Urinary bladder (tissue), 4 donors: ENCODE measurements at places on chromosomes 1 and 21. TPM values are rescaled to one million over a fixed set of nuclear protein-coding genes. Genes with fewer than 3 reads are reported as not detected.

BEST4 gene
- polyA plus RNA-seq = 0.30 TPM

CENPF gene
- polyA plus RNA-seq = 0.95 TPM

PGLYRP3 gene
- not detected for polyA plus RNA-seq

TEKT2 gene
- 0.13 TPM for polyA plus RNA-seq

OR6K3 gene
- polyA plus RNA-seq = not detected

C4BPA gene
- 0.91 TPM for polyA plus RNA-seq

DUSP10 gene
- 5.5 TPM for polyA plus RNA-seq

RXFP4 gene
- 0.18 TPM for polyA plus RNA-seq

GNL2 gene
- 27.1 TPM for polyA plus RNA-seq

AGT gene
- 6.6 TPM for polyA plus RNA-seq

PCSK9 gene
- 0.09 TPM for polyA plus RNA-seq

LRRC38 gene
- polyA plus RNA-seq = 0.98 TPM

ATAD3C gene
- polyA plus RNA-seq = 3.3 TPM

TRIM67 gene
- 0.08 TPM for polyA plus RNA-seq

ADAMTS4 gene
- polyA plus RNA-seq = 19.6 TPM

ATXN7L2 gene
- polyA plus RNA-seq = 4.0 TPM

TMOD4 gene
- polyA plus RNA-seq = 0.76 TPM

PDC gene
- not detected for polyA plus RNA-seq

NRIP1 gene
- 11.2 TPM for polyA plus RNA-seq
